ENCODE measurements at places on chromosomes 3 and 15.
A peak's percentile ranks its signal among the peaks of the same experiment; 100 is the strongest.

DNA sequence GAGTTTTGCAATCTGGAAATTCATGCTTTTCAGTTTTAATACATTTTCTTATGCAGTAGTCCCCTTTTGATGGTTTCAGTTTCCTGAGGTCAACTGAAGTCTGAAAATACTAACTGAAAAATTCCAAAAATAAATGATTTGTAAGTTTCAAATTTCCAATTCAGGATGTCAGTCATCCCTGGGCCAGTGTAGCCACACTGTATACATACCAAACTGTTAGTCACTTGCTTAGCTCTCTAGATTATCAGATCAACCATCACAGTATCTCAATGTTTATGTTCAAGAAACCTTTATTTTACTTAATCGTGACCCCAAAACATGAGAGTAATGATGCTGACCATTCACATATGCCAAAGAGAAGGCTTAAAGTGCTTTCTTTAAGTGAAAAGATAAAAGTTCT, 715.5 kb downstream of the GBE1 start:
- peak; percentile 11 for DNase-seq

GRCh38 chr3:123818324-123818920, 65.7 kb downstream of the MYLK start:
- no peak for DNase-seq

DNA sequence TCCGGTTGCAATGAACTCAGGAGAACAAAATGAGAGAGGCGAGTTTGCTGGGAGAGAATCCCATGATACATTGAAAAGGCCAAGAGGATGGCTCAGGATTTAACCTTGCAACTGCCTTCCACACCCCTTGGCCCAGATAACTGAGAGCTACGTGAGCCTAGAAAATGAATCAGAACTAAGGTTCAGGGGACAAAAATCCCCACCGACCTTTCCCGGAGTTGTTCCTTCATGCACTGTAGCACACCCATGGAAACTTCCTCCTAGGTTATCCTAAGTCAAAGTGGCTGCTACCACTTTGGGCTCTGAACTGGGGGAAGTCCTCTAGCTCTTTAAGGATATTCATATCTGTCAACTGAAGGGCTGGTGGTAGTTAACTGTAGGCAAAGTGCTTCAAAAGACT, 58.3 kb upstream of the SLC4A7 start:
- no peak for DNase-seq

DNA sequence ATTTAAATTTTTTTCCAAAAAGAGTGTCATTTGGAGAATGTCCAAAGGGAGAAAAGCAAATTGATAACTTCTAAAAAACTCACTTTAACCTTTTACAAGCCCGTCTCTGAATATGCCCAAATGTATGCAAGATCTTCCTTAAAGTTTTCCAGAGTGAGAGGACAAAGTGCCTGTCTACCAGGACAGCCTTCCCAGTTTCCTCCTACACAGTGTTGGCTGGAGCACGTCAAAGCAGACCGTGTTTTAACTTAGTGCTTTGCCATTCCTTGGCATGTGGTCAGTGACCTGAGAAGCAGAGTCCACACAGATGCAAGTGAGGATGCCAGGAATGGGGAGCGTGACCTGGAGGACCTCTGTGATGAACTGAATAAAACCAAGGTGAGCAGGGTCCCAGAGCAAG, 245.7 kb downstream of the FAM43A start:
- DNase-seq, result no peak

- DNase-seq, result no peak
These were observed 499.9 kb upstream of the LMCD1 start for GRCh38 chr3:8001712-8002111.
